ENCODE measurements at places on chromosomes 2 and 18. TPM values are rescaled to one million over a fixed set of nuclear protein-coding genes. Genes with fewer than 3 reads are reported as not detected.

PDCL3 gene
- 21.1 TPM for total RNA-seq

LHCGR gene
- total RNA-seq: not detected

CDH20 gene
- 0.21 TPM for total RNA-seq

ASNSD1 gene
- 55.7 TPM for total RNA-seq

SERPINB3 gene
- not detected for total RNA-seq

INPP4A gene
- total RNA-seq: 141 TPM

C2orf72 gene
- total RNA-seq: not detected

HOXD13 gene
- total RNA-seq: not detected

BIN1 gene
- 132 TPM for total RNA-seq

CFAP65 gene
- not detected for total RNA-seq

RNF152 gene
- 0.19 TPM for total RNA-seq

AGXT gene
- total RNA-seq: not detected
